Aorta (tissue), 5 donors: ENCODE measurements at places on chromosomes 6 and 20. TPM values are rescaled to one million over a fixed set of nuclear protein-coding genes. Genes with fewer than 3 reads are reported as not detected.

Gene TSHZ2
- polyA plus RNA-seq, result 1.6 TPM

Gene TINAG
- not detected for polyA plus RNA-seq

Gene PI16
- 4.4 TPM for polyA plus RNA-seq

Gene HLA-DQB1
- 28.5 TPM for polyA plus RNA-seq

Gene FAM209B
- polyA plus RNA-seq, result not detected

DNA sequence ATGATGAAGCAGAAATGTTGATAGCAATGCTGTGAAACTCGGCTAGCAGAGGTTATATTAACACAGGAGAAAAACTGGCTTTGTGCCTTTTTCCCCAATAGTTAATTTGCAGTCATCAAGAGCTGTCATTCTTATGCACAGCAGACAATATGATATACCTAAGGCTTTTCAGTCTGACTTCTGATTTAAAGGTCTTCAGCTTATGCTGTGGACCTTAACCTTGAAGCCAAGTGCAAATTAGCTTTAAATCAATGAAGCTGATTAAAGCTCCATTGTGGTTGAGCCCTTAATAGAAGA is 171.6 kb upstream of the ID4 start:
- no peak for DNase-seq

DNA sequence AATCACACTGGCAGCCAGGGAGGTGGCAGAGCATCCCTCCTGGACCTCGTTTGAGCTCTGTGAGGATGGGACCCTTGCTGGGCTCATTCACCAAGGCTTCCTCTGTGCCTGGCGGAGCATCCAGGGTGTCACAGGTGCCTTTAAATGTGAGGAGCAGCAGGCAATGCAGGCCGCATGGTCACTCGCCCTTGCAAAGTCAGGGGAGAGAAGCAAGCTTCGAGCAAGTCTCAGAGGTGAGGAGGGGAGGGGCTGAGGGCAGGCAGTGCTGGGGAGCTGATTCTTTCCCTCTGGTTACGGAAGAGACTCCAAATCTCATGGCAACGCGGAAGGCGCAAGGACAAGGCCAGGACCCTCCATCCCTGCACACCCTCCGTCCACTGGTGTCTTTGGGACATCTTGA is 182.7 kb upstream of the PMEPA1 start:
- DNase-seq, result no peak

DNA sequence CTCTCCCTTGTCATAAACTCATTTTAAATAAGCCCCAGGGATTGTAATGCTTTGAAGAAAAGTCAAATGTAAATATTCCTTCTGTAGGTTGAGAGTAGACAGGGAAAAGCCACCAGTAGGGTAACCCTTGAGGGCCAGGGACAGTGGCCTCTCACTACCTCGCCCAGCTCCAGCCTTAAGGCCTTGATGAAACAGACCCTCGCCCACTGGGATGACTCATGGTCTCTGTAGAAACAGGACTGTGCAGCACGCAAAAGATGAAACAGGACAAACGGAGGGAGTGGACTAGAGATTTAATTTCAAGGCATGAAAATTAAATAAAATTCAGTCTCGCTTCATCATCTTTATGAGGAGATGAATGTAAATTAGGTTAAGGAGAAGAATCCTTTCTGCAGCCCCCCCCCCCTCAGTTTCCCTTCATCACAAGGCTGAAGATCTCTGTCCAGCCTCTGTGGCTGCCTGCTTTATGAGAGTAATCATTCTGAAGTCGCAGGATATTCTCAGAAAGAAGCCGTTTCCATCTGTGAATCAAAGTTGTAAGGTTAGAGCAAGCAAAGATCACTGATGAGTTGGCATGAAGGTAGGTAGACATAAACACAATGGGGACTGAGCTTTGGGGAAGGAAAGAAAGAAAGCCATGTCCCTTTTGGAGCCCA is 60.4 kb downstream of the TMEM200A start:
- no peak for DNase-seq

DNA sequence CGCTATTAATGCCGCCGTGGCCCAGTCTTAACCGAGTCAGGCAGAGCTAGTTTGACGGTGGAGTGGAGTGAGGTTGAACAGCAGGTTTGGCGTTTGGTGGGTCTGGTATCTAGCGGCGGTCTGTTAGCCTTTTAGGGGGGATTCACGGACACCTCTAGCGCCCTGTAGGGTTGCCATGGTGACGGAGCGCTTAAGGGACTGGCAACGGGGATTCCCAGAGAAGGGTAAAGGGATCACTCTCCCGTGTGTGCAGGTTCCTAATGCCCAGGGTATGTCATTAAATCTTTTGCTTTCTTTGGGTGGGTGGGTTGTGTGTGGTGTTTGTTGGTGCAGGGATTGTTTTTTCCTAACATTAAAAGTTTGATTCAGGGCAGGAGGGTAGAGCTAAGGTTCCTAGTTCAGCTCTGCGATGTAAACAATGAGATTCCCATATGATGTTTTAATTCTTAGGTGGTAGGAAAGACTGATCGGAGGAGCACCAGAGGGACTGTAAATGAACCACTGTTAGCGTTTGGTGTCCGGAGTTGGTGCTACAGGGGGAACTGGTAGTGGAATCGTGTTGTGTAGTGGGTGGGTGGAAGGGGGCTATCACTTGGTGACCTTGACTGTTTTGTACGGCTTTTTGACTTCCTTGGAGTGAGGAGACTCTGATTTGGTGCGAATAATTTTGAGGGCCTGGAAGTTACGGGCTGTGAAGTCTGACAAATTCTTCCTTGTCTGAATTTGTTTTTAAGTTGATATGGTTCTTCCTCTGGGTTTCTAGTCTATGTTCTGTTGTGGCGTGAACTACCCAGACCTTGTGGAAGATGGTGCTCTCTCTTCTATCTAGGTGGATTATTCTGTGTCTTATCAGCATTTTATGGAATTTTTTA is 5.0 kb downstream of the BRD2 start:
- no peak for DNase-seq

DNA sequence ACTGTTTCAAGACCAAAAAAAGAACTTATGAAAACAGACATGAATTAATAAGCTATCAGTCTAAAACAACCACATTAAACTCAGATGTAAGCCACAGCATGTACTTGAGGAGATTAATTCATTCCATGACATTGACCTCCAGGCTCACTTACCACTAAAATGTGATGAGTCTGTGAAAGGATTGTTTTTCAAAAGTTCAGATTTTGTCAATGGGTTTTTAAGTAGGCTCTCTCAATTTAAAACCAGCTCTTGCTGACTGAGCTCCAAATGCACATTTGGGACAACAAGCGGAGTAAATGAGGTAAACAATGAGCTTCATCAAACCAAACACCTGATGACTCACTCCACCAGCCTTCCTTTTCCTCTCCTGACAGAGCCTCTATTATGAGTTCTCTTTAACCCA is 197.0 kb downstream of the SIM1 start:
- DNase-seq, result no peak

DNA sequence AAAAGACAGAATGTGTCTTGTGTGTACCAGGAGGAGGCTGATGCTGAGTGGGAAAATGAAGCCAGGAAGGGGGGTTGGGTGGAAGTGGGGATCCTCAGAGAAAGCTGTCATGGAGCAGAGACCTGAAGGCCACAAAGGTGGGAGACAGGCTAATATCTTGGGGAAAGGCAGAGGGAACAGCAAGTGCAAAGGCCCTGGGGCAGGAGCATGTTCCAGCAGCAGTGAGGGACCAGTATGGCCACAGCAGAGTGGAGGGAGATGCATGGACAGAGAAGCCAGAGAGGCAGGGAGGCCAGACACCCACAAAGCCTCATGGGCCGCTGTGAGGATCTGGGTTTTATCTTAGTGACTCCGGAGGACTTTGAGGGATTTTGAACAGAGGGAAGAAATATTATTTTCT is 254.2 kb upstream of the SULF2 start:
- DNase-seq, result no peak

- no peak for DNase-seq
These were observed 42.2 kb upstream of the TGM6 start for GRCh38 chr20:2338411-2339066.

DNA sequence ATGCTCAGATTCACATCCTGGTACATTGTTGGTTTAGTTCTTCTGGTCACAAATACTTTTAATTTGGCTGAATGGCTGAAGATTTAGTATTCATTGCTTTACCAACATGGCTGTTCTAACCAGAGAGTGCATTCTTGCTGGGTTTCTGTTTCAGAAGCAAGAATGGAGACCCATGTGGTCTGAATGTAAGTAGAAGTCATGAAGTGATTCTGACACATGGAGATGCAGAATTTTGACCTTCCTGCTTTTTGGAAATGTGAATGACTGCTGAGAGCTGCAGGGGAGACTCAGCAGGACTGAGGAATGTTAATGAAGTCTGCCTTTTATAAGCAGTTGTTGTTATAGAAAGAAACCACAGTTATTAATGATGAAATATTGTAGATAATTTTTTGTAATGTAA is 576.1 kb upstream of the MARCKS start:
- DNase-seq, result no peak

- no peak for DNase-seq
These were observed 37.7 kb upstream of the TULP1 start for GRCh38 chr6:35550437-35550836.

DNA sequence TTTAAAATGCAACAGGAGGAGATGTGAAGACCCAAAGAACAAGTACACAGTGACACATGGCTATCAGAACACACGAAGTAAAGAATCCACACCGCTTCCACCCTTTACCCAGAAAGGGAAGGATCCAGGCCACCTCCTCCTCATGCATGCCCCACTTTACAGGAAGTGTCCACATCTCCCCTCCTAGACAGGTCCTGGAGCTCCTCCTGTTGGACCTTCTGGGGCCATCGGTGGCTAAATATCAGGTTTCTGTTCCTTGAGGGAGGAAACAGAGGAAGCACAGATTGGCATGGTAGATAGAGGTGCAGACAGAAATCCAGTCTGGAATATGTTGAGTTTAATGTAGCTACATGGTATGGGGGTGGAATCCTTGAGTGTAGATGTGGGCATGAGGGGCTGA is 10.9 kb downstream of the NINL start:
- no peak for DNase-seq
